ENCODE measurements at places on chromosomes 11 and 22.

DNA sequence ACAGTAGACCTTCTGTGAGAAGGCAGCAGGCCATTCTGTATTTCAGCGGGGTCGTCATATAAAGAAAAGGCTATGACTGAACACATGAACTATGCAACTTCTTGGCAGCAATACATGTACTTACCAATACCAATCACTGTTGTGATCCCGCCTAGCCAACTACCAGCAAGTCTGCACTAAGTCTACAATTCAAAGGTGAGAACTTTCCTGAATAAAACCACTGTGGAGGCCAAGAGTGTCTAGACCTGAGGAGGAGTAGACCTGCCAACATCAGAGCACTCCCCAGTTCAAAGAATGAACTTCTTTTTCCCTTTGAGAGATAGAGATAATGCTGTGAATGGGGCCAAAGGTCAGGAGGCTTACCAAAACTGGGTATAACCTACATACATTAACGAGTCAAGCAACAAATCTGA lies 108.2 kb downstream of the SIK3 start:
- DNase-seq, result no peak

DNA sequence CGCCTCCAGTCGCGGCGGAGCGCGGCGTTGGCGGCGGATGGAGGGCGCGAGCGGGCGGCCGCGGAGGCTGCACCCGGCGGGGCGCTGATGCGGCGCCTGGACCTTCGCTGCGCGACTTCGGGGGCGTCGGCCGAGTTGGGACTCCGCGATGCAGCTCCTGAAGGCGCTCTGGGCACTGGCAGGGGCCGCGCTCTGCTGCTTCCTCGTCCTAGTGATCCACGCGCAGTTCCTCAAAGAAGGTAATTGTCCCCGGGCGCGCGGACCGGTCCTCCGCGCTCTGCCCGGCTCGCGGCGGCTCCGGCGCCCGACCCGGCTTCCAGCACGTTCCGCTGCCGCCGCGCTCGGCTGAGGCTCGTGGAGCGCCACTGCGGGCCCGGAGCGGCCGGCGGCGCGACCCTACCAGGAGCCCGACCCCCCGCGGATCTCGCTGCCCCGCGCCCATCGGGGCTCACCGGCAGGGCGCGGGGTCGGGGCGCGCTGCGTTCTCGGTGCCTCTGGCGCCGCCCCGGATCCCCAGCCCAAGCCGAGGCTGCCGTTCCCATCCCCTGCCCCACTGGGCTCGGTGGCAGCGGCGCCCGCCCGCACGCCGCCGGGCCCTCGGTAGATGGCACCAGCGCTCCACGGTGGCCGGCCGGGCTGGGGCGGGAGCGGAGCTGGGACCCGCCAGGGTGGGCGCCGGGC lies 1251.2 kb downstream of the BRD1 start:
- DNase-seq, result no peak

DNA sequence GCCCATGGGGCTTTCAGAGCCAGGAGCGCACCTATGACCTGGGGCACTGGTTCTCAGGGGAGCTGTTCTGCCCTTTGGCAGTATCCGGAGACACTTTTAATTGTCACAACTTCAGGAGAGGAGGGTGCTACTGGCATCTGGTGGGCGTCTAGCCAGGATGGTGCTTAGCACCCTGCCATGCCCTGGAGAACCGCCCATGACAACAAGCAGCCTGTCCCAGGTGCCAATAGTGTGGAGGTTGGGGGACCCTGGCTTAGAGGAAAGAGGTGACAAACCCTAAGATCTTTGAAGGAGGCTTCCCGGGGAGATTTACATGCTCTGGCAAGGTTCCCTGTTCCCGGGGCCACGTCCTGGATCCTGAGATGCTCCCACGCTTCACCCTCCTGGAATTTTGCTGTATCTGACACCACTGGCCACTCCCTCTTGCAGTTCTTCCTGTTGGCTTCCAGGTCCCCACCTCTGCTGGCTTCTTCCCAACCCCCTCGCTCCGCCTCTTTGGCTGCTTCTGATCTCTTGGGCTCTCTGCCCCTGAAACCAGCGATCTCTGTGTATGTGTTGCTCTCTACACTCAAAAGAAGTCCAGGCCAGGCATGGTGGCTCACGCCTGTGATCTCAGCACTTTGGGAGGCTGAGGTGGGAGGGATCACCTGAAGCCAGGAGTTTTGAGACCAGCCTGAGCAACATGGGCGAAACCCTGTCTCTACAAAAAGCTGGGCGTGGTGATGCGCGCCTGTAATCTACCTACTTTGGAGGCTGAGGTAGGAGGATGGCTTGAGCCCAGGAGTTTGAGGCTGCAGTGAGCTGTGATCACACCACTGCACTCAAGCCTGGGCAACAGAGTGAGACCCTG lies 31.1 kb downstream of the FADS3 start:
- no peak for DNase-seq

DNA sequence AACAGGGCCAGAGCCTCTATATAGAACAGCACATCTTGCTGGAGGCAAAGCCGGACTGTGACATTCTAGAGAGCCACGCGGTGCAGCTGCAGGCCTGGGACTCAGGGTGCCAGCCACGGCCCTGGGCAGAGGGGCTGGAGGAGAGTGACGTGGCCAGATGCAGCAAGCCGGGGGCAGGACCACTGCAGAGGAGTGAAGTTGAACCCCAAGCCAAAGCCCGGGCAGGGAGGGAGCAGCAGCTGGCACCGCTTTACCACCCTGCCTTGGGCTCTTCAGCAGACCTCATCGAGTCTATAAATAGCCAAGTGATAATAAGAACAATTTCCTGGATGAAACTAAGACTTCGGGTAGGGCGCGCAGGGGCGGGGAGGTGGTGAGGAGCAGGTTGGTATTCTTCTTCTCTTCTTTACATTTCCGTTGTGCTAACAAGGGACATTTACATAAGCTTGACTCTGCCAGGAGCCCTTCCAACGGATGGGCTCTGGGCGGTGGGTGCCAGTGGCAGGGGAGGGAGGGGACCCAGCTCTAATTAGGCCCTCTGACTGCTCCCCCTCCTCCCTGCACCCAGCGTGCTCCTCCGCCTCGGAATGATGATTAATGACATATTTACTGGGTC lies 110.2 kb downstream of the ST3GAL4 start:
- DNase-seq, result peak; percentile 34

DNA sequence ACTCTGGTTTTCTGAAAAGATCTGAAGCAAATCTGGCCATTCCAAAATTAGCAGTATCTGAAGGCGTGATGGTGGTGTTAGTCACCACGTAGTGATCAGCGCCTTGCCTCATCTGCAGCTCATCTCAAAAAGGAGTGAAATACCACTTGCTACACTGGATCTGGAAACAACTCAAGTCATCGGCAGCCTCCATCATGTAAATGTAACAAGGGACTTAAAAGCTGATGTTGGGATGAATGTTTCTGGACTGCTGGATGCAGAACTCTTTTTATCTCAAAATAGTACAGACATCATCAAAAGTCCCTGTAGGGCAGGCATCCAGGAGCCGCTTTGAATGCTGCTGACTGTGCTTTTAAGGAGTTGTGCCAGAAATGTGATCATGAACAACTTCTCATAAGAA lies 14.1 kb upstream of the APLP2 start:
- no peak for DNase-seq

GRCh38 chr11:75582895-75583717 lies 21.1 kb downstream of the SERPINH1 start:
- DNase-seq, result no peak

GRCh38 chr11:97615546-97615945 lies 1225.7 kb downstream of the JRKL start:
- no peak for DNase-seq

DNA sequence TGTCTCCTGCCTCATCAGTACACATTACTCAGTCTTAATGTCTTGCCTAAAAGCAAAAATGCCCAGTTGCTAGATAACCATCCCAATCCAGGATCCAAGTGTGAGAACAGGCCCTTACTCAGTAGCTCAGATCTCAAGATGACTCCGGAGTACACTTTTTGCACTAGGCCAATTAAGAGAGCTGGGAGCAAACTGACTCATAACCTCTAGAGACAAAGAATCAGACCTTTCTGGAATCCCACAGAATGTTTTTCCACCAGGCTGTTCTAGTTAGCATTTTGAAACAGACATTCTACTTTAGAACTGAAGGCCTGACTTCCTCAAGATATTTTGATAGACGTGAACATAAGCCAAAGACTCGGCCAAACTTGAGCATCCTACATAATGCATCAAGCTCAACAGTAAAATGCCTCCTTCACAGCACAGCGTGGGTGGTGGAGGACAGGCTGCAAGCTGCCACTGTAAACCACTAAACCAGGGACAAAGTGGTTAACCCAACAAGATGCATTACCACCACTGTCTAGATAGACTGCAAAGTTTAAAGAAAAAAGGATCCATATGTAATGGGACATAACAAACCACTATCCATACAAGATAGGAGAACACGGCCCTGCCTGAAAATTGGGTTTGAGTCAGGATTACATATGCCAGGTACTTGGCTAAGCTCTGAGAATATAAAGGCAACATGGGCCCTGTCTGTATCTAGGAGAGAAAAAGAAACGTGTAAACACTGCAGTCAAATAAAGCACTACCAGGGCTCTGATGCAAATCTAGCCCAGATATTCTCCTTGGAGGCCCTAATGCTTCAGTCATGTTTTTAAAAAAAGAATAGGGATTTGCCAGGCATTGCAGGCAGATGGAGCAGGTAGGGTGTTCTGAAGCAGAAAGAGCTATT lies 48.3 kb downstream of the MYH9 start:
- no peak for DNase-seq

GRCh38 chr22:27554106-27554811 lies 247.3 kb downstream of the MN1 start:
- DNase-seq, result no peak

- DNase-seq, result no peak
Observed at GRCh38 chr11:79488286-79488685, 47.5 kb upstream of the TENM4 start.
